ENCODE measurements at places on chromosomes 2 and 18.

DNA sequence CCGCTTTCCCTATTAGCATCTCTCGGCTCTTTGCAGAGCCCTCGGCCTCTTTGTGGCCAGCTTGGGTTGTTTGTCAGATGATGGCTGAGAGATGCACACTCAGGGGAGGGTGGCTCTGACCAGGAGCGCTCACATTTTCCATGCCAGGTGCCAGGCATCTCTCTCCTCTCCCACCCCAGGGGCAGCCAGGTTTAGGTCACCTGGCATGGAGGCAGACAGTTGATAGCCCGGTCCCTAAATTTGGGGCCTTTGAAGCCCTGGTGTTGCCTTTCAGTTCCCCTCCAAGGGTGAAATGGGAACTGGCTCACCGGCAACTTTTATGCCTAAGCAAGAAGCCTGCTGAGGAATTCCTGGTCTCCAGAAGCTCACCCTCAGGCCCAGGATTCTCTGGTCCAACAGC, 19.1 kb downstream of the LBH start:
- no peak for DNase-seq

GRCh38 chr2:207136874-207137273, 28.9 kb downstream of the KLF7 start:
- no peak for DNase-seq

DNA sequence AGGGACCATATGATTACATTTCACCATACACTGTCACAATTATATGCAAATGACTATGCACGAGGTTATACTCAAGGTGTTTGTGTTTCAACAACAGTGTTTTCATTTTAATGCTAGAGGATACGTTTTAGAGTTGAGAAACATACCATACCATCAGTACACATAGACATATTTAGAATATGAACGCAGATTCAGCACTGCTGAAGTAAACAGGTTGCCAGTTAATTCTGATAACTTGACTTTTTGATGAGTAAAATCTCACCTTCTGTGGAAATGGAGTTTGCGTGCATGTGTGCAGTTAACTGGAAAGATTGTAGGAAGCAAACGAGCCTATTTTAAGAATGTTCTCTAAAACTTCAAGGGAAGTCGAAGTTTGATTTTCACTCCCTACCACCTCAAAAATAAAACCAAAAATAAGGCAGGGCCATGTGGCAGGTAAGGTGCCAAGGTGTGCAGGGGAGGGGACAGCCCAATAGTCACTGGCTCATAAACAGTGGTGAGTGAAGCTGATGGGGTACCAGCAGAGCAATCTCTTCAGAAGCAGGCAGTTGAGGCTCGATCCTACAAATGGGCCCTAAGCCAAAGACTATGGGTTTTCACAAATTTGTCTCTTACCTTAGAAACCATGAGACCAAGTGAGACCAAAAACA, 213.1 kb downstream of the IKZF2 start:
- no peak for DNase-seq

- no peak for DNase-seq
Measured at GRCh38 chr2:112566104-112566503, 18.3 kb upstream of the CHCHD5 start.

- DNase-seq = no peak
Measured at GRCh38 chr2:172702451-172702850, 33.2 kb upstream of the RAPGEF4 start.

DNA sequence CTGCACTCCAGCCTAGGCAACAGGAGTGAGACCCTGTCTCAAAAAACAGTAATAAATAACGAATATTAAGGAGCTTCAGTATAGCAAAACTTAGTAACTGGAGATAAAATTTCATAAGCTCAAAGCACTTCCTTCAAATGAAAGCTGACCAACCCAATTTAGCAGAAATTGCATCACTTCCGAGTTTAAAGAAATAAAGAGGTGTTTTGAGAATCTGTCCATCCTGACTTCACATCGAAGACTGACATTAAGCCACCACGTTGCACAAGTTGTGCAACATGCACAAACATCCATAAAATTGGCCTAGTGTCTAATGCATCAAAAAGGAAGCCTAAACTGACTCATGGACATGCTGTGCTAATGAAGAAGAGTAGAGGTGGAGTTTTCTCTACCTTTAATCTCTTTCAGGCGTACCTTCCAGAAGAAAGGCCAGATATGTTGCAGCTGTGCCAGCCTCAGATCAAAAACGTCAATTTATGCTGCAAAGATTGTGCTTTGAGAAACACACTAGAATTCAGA, 7.7 kb upstream of the DSG3 start:
- DNase-seq = no peak

DNA sequence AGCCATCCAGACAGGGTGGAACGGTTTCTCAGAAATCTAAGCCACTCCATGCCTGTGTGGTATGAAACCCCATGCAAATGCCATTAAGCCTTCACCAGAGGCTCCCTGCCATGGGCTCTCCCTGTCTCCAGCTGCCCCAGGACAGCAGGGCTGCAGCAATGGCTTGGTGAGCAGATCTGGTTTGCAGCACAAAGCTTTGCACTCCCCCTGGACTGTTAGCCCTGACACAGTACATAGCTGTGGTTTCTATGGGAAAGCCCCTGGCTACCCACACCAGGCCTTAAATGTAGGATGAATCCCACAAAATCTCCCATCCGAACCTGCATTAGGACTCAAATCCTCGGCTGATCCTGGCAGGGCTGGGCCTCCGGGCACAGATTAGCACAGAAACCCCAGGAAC, 291.6 kb downstream of the TNS1 start:
- DNase-seq = no peak

GRCh38 chr2:227942021-227942420, 70.6 kb downstream of the DAW1 start:
- DNase-seq = no peak

GRCh38 chr2:72819501-72819900, 6.3 kb downstream of the EXOC6B start:
- no peak for DNase-seq

DNA sequence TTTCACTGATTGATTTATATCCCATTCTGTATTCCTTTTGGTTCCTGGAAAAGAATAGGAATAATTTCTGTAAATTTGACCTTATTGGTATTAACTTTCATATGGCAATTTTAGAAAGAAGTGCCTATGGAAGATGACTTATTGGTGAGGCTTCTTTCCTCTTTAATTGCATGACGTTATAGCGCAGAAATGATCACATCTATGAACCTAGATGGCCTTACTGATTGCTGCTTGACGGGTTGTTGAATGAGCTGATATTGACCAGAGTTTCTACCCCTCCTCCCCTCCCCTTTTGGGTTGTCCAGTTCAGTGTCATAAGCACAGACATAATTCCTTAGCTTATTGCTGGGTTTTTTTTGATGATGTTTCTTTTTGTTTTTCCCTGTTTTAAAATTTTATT, 14.6 kb downstream of the ACSL3 start:
- DNase-seq = no peak

GRCh38 chr18:41121116-41121826, 833.8 kb upstream of the PIK3C3 start:
- no peak for DNase-seq

- no peak for DNase-seq
Measured at GRCh38 chr18:79377187-79377891, 18.4 kb upstream of the NFATC1 start.

- DNase-seq = no peak
Measured at GRCh38 chr2:219458996-219459395, 24.4 kb downstream of the SPEG start.

DNA sequence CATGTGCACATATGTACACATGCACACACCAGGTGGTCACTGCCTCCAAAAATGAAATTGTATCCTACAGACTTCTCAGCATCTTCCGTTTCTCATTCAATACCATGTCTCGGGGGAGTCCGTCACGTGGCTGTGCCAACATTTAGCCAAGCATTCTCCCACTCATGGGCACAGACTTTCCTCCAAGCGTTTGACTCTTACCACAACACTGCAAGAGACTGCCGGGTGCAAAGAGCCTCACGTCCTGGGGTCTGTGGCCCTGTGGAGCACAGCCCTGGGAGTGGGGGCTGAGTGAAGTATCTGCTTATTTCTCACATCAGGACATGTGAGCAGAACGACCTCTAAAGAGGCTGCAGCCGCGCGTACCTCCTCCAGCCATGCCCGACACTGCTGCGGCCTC, 28.0 kb downstream of the HDAC4 start:
- no peak for DNase-seq

GRCh38 chr2:69997015-69997830, 35.8 kb upstream of the ASPRV1 start:
- peak; percentile 13 for DNase-seq

DNA sequence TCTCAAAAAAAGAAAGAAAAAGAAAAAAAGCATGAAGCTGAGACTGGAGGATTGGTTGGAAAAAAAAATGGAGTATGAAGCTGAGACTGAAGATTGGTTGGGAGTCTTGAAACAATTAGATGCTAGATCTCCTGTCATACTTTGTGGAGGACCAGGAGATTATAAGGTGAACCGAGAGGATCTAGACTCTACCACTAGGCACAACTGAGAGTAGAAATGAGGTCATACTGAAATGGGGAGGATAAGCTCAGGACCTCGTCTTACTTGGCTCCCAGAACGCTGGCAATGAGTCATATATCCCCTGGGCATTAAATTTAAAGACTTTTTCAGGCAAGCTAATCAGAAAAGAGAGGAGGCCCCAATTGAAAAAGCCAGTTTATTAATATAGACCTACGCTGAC, 3.3 kb upstream of the ORC2 start:
- peak; percentile 18 for DNase-seq

- DNase-seq = peak; percentile 54
Measured at GRCh38 chr2:124804014-124804940, 779.2 kb downstream of the CNTNAP5 start.

GRCh38 chr2:86283411-86284030, 53.9 kb downstream of the REEP1 start:
- no peak for DNase-seq

- no peak for DNase-seq
Measured at GRCh38 chr2:86769838-86770237, 20.9 kb downstream of the CD8A start.

- DNase-seq = no peak
Measured at GRCh38 chr2:239536186-239536585, 135.4 kb upstream of the HDAC4 start.
